ENCODE measurements at places on chromosomes 2 and 18.

- peak; percentile 25 for DNase-seq
Measured at GRCh38 chr2:228282376-228282775, 100.9 kb upstream of the SPHKAP start.

DNA sequence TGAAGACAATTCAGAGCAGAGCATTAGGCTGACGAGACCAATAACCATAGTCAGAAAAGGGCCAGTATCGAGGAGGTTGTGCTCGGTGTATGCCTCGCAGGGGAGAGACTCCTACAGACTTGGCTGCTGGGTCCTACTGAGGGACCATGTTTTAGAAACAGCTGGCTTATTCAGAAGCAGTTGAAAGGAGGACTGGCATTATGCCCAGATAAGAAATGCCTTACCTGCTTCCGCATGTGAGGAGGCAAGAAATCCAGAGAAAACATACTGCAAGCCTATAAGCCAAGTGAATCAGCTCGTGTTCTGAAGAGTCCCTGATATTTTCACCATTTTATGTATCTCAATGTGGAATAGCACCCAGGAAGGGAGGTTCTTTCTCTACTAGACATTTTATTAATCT lies 434.7 kb downstream of the GRB14 start:
- no peak for DNase-seq

GRCh38 chr2:32489061-32489460 lies 132.2 kb downstream of the BIRC6 start:
- no peak for DNase-seq

GRCh38 chr2:36197181-36197971 lies 158.2 kb upstream of the CRIM1 start:
- no peak for DNase-seq

DNA sequence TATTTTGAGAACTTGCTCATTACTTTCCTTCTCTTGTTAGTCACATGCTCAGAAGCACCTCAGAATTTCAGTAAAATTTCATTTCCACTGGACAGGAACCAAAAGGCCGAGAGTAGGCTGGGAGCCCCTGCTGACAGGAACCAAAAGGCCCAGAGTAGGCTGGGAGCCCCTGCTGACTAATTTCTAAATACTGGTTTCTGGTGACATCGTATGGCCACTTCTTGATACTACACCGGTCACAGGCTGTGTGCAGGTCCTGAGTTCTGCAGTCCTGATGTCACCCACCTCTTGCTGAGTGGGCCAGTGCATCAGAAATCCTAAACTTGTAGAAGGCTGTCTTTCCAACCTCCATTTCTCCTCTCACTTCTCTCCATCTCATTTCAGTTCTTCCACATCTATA lies 17.7 kb upstream of the EN1 start:
- no peak for DNase-seq

DNA sequence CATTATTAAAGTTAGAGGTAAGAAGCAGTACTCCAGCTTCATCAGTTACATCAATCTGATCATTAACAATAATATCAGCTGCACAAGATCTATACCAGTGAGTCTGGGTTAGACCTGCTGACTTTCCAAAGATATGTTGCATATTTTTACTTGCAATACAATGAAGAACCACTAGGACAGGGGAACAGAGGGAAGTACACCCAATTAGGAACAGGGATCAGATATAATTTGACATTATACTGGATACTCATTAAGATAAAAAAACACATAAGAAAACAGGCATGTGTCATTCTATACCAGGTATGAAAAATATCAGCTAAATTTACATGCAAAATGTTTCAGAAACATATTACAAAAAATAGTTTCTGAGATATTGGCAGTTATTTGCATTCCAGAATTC lies 995.1 kb upstream of the DDX18 start:
- DNase-seq = no peak

GRCh38 chr2:57885742-57886141 lies 160.9 kb upstream of the VRK2 start:
- no peak for DNase-seq
